A549 treated with RU486 at 1 μM for 4 hours (cell line): ENCODE measurements at places on chromosomes 11 and 22. TPM values are rescaled to one million over a fixed set of nuclear protein-coding genes. Genes with fewer than 3 reads are reported as not detected.

Gene ADM2
- 0.31 to 0.77 TPM (median 0.56 TPM) in 5 replicates for total RNA-seq

Gene DGCR6L
- 29.0 to 45.2 TPM (median 42.3 TPM) in 5 replicates for total RNA-seq

Gene SYT13
- total RNA-seq = 5.0 to 7.7 TPM (median 7.1 TPM) in 5 replicates

Gene CARD18
- not detected in 5 replicates for total RNA-seq
